ENCODE measurements at places on chromosomes 5 and 9.
A peak's percentile ranks its signal among the peaks of the same experiment; 100 is the strongest.

DNA sequence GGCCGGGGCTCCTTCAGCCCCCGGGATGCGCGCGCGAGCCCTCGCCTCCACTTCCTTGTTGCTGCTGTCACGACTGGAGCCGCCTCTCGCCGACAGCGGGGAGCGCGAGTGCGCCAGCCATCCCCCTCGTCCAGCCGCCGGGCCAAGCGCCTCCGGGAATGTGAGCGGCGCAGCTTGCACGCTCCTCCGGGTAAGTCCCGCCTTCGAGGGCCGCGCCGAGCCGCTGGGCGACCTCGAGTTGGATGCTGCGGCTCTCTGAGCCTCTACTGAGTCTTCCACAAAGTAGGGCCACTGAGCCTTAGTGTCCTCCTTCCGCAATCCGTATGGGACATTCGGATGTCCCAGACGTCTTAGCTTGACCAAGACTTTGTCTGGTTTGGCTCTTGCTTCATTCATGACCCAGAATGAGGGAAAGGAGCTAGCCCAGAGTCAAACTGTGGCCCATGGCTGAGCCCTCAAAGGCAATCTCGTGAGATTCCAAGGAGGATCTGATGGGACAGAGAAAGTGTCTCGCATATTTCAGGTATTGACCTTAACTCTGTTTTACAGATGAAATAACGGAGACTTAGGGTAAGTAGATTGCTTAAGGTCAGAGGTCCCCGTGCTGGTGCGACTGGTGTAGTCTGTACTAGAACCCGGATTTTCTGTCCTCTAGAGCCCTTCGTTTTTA is 586 bp downstream of the HMGXB3 start:
- H3K4me3 ChIP-seq: peak overlapping the region; percentile 97
- peak; percentile 50 for DNase-seq
- H3K27me3 ChIP-seq: no peaks in the 10 kb centered on the region
- peak overlapping the region; percentile 72 for H3K27ac ChIP-seq

- H3K27ac ChIP-seq: no peak overlapping the region
- H3K4me1 ChIP-seq: no peaks in the 10 kb centered on the region
- no peaks in the 10 kb centered on the region for H3K36me3 ChIP-seq
- DNase-seq: peak; percentile 66
Observed at GRCh38 chr5:41843456-41844370, 26.5 kb downstream of the OXCT1 start.

GRCh38 chr9:106891286-106891685 is 28.3 kb downstream of the ZNF462 start:
- no peak for DNase-seq
- no peaks in the 10 kb centered on the region for H3K36me3 ChIP-seq
- no peak overlapping the region for H3K4me3 ChIP-seq
- no peaks in the 10 kb centered on the region for H3K27me3 ChIP-seq
- H3K4me1 ChIP-seq: peaks cover 20% of the 10 kb centered on the region

DNA sequence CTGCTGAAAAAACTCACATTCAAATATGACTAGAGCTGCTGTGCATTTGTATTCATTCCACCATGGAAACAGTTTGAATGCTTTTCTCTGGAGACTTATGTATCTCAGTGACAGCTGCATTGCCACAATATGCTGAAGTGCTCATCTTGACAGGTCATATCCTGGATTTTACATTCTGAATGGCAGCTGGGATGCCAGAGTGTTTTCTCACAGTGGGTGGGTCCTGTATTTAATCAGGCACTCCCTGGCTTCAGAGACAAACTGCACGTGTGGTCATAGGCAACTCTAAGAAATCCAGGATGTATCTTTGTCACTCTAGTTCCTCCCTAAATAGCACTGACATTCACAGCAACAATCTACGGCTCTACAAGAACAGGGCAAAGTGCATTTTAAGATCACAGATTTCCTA is 75.6 kb downstream of the ST8SIA4 start:
- no peak overlapping the region for H3K27ac ChIP-seq
- no peaks in the 10 kb centered on the region for H3K27me3 ChIP-seq
- peaks cover 20% of the 10 kb centered on the region for H3K4me1 ChIP-seq
- no peak overlapping the region for H3K4me3 ChIP-seq

GRCh38 chr5:54517174-54517511 is 416 bp upstream of the SNX18 start:
- no peak for DNase-seq
- no peaks in the 10 kb centered on the region for H3K27me3 ChIP-seq
- peak overlapping the region; percentile 7 for H3K4me3 ChIP-seq
- H3K4me1 ChIP-seq: peaks cover 43% of the 10 kb centered on the region
- no peaks in the 10 kb centered on the region for H3K36me3 ChIP-seq
- no peak overlapping the region for H3K27ac ChIP-seq

- no peak overlapping the region for H3K27ac ChIP-seq
- H3K4me3 ChIP-seq: no peak overlapping the region
- no peaks in the 10 kb centered on the region for H3K27me3 ChIP-seq
Observed at GRCh38 chr9:117485176-117485575, 70.3 kb upstream of the ASTN2 start.

- peaks cover 7% of the 10 kb centered on the region for H3K4me1 ChIP-seq
- no peak overlapping the region for H3K4me3 ChIP-seq
- peak; percentile 39 for DNase-seq
- peaks cover 28% of the 10 kb centered on the region for H3K36me3 ChIP-seq
Observed at GRCh38 chr9:89359751-89360261, 41.5 kb downstream of the SECISBP2 start.

DNA sequence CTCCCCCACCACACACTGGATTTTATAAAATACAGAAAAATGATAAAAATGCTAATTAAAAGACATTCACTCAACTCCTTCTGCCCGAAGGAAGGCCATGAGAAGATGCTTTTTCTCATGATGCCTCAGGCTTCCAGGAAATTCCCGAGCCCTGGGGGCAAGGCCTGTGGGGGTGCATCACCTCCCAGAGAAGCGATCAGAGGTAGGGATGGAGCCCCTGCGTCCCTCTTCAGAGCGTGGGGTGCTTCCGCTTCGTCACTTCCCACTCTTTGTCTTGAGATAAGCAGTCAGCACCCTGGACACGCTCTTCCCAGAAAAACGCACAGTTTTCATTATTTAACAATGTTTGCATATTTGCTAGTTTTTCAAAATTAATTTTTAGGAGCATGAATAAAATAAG is 33.3 kb upstream of the SH3PXD2B start:
- no peaks in the 10 kb centered on the region for H3K36me3 ChIP-seq
- H3K4me3 ChIP-seq: no peak overlapping the region
- DNase-seq: no peak
- H3K4me1 ChIP-seq: no peaks in the 10 kb centered on the region
- H3K27me3 ChIP-seq: no peaks in the 10 kb centered on the region
- H3K27ac ChIP-seq: no peak overlapping the region

All from endothelial cell of umbilical vein (primary cell).